ENCODE measurements at places on chromosomes 1 and 21.

DNA sequence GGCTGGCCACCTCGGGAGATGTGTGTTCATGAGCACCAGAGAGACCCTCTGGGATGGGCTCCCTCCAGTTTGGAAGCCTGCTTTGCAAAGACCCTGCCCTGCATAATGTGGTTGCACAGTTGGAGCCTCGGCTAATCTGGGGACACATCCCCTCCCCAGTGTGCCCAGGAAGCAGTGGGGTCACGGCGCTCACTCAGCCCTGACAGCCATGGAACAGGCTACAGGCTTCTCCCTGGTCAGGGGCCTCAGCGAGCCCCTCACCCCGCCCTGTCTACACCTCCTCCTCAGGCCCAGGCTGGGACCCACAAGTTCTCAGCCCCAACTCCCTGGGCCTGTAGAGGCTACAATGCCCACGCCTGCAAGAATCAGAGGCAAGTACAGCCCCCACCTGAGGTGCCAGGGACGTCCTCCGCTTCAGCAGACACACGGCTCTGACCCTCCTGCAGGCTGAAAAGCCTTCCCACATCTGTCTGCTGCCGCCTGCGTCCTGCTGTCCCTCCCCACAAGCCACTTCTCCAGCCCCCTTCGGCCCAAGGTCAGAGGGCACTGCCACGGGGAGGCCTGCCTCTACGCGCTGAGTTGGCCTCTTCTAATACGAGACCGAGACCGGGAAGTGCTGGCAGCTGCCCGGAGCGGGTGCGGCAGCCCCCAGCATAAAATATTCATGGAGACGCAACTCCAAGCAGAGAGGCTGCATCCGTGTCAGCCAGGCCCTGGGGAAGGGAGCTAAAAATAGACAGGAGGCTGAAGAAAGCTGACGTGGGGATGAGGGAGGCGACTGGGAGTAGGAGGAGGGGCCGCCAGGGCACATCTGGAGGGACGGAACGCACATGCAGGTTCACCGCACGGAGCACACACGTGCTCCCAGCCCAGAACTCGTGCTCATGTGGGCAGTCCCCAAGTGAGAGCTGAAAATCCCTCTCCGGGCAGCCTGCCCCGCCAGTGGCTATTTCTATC is 15.2 kb upstream of the GPR153 start:
- DNase-seq, result no peak

GRCh38 chr1:11806307-11806936 is 431 bp downstream of the CLCN6 start:
- no peak for DNase-seq

- DNase-seq, result no peak
Observed at GRCh38 chr1:56081173-56081572, 498.2 kb downstream of the PLPP3 start.

DNA sequence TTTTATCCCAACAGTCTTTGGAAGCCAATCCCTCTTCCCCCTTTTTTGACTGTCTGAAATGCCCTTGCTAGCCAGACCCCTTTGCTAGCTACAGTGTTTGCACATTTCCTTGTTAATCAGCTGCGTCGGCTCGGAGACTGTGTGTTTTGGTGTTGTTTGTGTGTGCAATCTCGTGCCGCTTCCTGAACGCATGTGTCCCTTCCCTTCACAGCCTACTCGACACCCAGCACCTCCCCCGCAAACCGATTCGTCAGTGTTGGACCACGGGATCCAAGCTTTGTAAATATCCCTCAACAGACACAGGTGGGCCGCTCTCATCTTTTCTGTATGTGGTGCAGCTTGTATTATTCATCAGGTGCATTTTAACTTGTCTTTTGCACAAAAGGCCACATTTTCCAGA is 298.7 kb downstream of the TM2D1 start:
- DNase-seq, result no peak

DNA sequence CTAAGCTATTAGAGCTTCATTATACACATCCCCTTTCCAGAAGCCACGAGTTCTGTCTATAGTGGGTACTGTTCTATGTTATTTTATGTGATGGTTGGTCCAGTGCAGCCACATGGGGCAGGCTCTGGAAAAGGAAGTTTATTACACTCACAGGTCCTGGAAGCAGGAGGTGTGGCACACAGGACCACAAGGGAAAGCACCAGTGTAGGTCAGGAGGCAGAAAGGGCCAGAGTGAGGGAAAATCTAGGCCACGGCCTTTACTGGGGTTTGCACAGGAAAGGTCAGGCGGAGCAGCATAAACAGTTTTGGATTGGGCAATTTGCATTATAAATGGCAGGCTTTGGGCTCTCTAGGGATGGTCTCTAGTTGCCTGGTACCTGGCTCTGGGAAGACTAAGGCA is 21.8 kb upstream of the CNIH3 start:
- DNase-seq, result no peak

DNA sequence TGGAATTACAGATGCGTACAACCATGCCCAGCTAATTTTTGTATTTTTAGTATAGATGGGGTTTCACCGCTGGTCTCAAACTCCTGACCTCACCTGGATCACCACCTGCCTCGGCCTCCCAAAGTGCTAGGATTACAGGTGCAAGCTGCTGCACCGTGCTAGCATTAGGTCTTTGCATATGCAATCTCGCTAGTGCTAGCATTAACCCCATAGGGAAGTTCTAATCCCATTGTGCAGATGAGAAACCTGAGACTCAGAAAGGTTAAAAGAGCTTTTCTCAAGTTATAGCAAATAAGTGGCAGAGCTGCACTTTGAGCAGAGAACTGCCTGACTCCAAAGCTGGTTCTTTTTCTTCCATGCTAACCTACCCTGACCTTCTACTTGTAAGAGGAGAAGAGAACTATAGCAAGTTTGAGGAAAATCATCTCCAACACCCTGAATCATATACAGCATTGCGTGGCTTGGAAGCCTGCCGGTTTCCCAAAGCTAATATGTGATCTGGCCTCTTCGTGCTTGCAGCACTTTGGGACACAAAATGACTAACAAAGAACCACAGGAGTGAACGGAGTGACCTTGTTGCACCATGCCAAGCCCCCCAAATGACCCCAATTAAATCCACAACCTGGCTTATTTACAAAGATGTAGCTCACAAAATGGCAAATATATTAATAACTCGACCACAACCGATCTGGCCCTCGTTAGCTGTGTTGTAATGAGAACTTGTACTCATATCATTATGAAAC is 185.1 kb downstream of the TM2D1 start:
- no peak for DNase-seq

- DNase-seq, result no peak
Observed at GRCh38 chr1:168172250-168172915, 6.4 kb upstream of the TIPRL start.

DNA sequence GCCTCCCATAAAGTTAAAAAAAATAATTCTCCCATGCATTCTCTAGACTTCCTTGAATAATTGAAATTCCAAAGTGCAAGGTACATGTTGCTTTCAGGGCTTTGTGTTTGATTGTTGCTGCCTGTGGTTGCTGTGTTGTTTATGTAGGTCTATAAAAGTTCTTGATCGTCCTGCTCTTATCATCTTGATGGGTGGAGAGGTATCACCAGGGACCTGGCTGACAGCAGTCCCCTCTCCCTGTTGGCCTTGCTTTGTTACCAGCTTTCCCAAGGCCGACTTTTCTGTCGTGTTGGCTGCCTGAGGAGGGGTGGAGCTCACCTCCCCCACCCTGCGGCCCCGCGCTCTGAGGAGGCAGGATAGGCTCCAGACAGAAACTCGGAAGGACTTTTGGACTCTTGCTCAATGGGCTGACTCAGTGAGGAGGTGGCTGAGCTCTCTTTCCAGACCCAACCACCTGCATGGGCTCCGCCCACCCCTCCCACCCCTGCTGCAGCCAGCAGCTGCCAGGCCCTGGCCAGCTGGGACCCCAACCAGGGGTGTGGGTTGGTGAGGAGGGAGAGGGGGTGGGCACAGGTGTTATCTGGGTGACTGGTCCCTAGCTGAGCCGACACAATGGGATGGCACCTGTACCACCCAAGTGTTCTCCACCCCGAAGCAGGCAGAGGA is 2.0 kb downstream of the INAVA start:
- DNase-seq, result no peak
